ENCODE measurements at places on chromosomes 7 and 10.

- no peak for DNase-seq
These were observed 16.3 kb downstream of the OR2AE1 start for GRCh38 chr7:99860281-99861127.

DNA sequence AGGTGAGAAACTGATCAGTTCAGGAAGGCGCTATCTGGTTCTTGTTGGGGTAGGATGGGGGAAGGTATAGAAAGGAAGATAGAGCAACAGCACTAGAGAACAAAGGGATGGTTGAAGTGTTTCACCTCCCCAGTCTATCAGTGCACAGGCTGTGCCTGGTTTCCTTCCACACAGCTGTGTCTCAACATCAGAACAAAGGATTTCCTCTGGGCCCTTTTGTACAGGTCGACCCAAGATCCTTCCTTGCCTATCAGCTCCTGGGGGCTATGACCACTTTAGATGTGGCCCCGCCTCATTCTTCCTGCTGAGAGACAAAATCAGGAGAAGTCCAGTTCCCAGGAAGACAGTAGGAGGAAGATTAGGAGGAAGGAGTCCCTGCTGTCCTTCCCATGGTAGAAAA lies 65.6 kb downstream of the NAMPT start:
- no peak for DNase-seq

DNA sequence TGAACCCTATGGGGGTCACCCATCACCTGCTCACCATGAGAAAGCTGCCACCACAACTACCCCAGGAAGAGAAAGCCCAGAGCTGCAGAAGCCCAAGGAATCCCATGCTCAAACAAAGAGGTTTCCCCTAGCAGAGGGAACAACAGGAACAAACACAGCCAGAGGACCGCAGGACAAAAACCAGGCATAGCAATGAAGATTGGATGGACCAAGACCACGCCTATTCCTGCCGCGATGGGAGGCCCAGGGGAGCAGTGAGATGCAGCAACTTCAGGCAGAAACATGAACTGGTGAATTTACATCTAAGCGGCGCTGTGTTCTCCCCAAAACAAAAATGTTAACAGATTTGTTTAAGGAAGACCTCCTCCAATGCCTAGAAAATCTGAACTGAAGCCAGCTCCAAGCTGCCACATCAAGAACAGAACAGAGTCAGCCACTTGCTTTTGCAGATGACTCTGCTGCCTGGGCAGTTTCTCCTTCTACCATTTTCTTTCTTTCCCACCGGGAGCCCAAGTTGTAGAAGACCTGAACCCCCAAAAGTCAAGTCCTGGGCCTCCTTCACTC lies 134.2 kb upstream of the NEBL start:
- no peak for DNase-seq

GRCh38 chr10:52451817-52452216 lies 137.7 kb downstream of the DKK1 start:
- DNase-seq, result no peak

GRCh38 chr7:127870231-127870907 lies 160.9 kb downstream of the LRRC4 start:
- no peak for DNase-seq

- DNase-seq, result no peak
These were observed 22.3 kb upstream of the RET start for GRCh38 chr10:43054593-43054992.

- no peak for DNase-seq
These were observed 2.3 kb downstream of the HKDC1 start for GRCh38 chr10:69222157-69223027.

- no peak for DNase-seq
These were observed 276.1 kb downstream of the ELFN1 start for GRCh38 chr7:1946025-1946772.

DNA sequence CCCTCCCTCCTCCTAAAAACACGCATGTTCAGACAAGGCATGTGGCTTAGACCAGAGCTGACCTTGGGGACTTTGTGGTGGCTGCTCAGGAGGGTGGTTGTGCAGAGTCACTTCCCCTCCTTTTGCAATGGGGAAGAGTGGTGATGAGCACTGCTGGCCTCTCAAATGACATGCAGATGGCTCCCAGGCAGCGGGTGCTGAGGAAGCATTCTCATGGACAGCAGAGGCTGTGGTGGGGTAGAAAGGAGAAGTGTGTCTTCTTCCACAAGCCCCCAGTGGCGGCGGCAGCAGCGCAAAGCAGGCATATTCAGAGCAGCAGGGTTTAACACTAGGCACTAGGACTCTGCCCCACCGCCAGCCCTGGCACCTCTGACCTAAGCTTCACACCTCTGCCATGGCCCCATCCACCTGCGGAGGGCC lies 105.9 kb upstream of the ANLN start:
- DNase-seq, result no peak

DNA sequence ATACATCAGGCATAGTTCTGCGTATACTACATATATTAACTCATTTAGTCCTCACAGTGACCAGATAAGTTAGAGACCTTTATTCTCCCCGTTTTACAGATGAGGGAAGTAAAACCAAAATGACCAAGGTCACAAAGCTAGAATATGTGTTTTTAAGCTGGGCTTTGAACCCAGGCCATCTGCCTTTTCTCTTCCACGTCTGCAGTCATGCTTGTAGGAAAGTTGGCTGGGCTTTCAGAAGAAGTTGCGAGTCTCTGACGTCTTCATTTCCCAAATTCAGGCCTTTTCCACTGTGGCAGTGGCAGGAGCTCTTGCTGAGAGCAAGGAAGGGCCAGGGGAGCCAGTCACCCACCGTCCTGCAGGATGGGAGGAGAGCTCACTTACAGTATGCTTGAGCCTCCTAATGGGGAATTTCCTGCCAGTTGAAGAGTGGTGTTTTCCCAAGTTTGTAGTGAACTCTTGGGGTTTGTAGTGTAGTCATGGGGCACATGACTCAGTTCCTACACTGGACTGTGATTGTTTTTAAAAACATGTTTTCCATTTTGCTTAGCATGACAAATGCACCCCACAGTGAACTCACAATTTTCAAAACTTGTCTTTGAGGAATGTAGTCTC lies 34.2 kb downstream of the CYP17A1 start:
- DNase-seq, result no peak

GRCh38 chr7:70005891-70006260 lies 407.6 kb downstream of the AUTS2 start:
- DNase-seq, result no peak

- DNase-seq, result no peak
These were observed 6.8 kb downstream of the MYO1G start for GRCh38 chr7:44971902-44972441.

- no peak for DNase-seq
These were observed 478.0 kb downstream of the KCNMA1 start for GRCh38 chr10:77159538-77160110.

- no peak for DNase-seq
These were observed 150.4 kb downstream of the DPY19L1 start for GRCh38 chr7:34886856-34887255.

GRCh38 chr7:1200045-1200444 lies 32.6 kb upstream of the UNCX start:
- no peak for DNase-seq

- DNase-seq, result no peak
These were observed 20.8 kb upstream of the UNC5B start for GRCh38 chr10:71191551-71192076.

DNA sequence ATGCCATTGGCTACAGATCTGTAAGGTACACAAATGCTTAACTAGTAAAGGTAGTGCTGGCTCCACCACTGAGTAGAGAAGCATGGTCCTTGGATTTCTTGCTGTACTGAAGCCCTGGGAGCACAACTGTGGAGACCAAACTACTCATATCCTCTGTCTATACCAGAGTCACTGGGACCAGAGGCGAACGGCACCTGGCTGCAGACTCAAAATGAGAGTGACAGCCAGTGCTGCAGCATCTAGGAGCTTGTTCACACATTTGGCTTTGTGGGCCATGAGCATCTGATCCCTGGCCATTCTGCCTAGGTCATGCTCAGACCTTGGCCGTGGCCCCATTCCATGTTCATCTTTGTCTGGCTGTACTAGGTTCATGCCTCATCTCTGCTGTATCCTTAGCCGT lies 31.9 kb downstream of the LRRC18 start:
- DNase-seq, result no peak

DNA sequence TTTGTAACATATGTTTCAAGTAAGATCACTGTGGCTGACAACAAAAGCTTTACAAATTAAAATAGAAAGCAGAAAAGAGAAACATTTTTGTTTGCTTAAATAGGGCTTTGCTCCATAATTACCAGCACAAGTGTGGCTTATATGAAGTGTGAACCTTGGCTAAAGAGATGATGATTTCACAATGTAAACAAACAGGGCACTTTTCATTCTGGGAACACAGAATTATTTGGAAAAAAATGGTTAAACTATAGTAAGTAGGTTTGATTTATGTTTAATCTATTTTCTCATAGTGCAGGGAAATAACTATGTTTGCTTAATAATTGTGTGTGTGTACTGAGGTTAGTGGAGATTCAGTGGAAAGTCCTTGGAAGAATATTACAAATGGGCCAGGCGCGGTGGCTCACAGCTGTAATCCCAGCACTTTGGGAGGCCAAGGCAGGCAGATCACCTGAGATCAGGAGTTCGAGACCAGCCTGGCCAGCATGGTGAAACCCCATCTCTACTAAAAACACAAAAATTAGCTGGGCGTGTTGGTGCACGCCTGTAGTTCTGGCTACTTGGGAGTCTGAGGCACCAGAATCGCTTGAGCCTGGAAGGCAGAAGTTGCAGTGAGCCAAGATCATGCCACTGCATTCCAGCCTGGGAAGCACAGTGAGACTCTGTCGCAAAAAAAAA lies 19.1 kb upstream of the OTUD1 start:
- no peak for DNase-seq

DNA sequence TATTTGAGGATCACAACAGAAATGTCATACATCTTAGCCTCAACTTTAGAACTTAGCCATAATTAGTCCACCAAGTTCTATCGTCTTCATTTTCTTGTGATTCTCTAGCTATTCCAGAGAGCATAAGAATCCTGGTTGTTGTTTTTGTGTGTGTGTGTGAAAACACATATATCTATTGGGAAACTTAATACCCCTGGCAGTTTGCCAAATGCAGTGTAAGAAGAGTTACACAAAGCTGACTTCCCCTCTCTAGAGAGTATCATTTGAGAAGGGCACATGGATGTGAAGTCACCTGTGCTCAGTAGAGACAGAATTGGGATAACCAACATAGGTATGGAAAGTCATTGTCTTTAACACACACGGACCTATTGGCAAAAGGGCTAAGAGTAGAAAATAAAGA lies 19.3 kb downstream of the FOXI2 start:
- DNase-seq, result no peak

GRCh38 chr7:42055171-42055570 lies 181.8 kb downstream of the GLI3 start:
- no peak for DNase-seq

DNA sequence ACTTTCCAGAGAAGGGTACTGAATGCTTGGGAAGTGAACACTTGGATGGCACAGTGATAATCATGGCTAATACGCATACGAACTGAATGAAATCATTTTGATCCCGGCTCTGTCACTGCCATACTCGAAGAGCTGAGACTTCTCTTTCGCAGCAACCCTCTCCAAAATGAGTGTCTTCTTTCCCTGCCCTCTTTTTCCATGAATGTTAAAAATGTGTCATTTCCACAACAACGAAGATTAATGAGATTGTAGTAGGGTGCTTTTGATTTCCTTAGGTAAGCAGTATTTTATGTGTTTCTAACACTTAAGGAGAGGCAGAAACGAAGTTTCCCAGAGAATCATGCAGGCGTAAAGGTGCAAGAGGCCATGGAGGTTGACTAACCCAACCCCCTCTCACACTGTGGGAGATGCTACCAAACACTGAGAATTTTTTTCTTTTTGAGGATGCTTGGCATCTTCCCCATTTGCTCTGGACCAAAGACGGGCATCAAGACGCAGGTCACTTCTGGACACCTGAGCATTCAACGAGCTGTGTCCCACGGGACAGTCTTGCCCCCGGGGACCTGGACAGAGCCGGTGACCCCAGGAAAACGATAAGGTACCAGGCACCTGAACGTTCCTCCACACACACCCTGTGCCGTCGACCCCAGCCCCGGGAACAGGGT lies 823 bp downstream of the COPG2 start:
- DNase-seq, result no peak

DNA sequence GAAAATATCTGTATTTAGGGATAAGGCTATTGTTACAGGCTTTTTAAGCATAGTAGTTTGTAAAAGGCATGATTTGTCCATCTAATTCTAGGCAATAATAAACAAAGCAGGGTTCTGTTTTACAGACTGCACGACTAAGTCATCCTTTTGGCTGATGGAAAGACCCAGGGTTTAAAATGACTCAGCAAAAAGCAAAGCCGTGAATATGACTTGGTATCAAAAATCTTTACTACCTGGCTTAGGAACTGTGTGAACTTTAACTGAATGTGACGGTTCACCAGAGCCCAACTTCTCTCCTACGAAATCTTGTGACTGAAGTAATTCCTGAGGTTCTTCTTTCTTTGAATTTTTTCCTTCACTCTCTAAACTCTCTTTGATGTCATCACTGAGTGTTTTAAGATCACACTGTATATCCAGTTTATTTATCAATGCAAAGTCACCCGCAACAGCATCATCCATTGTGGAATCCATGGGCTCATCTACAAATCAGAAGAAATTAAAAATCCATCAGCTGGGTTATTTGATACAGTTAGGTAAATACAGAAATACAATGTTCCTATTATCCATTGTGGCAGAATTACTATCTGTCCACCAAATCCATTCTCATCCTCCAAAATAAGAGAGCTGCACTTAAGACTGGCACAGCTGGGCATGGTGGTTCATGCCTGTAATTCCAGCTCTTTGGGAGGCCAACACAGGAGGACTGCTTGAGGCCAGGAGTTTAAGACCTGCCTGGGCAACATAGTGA lies 17.0 kb downstream of the ATE1 start:
- DNase-seq, result no peak

DNA sequence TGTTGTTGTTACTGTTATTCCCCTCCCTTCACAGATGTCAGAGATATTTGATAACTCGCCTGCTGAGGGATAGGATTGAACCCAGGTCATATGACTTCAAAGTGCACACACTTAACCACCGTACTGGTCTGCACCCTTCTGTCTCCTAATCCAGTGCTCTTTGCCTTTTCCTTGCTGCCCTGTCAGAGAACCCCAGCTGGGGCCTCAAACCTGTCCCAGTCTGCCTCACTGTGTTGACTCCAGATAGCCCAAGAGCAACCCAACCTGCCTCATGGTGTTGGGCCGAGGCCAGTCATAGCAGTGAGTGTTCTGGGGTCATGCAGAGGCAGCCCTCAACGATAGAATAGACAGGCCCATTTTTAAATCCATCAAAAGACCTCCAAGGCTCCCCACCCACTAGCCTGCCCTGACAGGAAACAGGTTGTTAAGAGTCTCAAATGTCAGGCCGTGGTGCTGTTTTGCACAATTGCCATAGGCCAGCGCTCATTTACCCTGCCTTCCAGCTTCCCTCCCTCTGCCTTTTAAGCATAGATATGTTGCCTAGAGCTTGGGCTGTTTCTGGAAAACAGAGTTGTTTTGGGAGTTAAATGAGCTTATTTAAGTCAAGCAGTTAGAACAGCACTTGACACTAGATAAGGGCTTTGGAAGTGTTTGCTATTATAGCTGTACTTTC lies 37.0 kb upstream of the PDCD4 start:
- no peak for DNase-seq

GRCh38 chr7:99140813-99141212 lies 3.1 kb downstream of the SMURF1 start:
- no peak for DNase-seq
